ENCODE measurements at places on chromosomes 11 and 22.

- DNase-seq, result no peak
Measured at GRCh38 chr11:92266806-92267205, 42.2 kb downstream of the FAT3 start.

GRCh38 chr11:17719028-17719937 is at the start of gene MYOD1:
TSS of gene MYOD1 (plus strand) at chr11:17719571. CDS start at chr11:17719783, 212 bp downstream.
- no peak for DNase-seq

GRCh38 chr22:46337870-46338269 is 2.4 kb downstream of the TRMU start:
- no peak for DNase-seq

DNA sequence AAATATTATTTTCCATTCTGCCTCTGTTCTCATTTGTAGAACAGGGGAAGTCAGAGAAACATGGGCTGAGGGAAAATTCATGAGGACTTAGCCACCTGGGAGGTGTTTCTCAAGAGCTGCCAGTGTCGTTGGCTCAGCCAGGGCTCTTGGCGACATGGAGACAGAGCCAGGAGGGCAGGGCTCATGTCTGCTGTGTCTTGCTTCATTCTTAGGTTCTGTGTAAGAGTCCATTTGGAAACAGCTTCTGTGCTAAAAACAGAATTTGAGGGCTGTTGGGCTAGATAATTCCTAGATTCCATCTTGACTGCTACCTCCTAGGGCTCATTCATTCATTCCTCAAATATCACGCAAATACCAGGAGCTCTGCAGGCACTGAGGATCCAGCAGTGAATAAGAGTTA is 15.1 kb upstream of the MRGPRX2 start:
- DNase-seq, result no peak

DNA sequence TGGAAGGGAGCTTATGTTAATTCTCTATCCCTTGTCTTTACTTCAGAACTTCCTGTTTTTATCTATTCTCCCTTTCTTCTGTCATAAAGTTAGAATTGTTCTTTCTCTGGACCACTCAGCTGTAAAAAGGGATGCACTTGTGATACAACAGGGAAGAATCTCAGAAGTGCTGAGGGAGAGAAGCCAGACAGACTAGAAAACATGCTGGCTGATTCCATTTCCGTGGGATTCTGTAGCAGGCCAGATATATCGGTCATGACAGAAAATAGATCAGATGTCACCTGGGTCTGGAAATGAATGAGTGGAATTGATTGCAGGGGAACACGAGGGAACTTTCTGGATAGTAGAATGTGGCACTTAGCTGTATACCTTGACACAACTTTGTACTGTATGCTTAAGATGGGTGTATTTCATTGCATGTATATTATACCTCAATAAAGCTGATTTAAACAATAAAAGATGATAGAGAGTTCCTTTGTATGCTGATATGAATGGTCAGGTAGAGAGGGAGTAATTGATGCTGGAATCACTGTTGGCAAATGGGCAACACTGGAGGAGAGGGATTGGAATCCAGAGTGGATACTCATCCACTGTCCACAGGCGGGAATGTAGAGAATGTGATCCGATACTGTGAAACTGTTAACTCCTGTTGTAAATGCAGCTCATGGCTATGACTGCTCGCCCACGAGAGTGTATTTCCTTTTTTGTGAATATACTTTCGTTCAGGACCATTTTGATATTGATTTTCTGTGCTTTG is 59.6 kb downstream of the ATXN10 start:
- no peak for DNase-seq

DNA sequence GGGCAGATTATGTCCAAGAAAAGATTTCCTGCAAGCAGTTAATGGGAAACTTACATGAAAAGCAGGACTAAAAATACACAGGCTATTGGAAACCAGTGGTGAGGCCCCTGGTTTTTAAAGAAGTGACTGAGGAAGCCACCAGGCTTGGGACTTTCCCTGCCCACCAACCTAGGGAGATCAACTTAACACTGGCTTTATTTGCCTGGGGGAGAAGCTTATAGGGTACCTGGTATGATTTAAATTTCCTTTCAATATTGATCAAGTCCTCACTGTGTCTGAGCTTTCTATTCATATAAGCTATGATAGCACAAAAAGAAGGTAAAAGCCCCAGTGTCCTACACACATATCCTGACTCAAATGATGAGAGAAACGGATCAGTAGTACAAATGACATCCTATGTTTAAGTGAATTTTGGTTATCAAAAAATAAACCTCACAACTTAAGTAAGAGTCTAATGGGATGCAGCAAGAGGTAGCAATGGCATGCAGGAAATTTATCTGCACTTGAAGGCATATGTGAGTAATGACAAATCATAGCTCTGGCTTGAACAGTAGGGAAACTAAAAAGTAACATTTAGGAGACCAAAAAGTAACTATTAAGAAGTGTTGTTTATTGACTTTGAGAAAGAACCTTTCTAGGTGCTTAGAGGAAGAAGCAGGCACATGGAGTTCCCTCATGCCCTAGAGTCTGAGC is 85.3 kb downstream of the GAB2 start:
- DNase-seq, result peak; percentile 48

DNA sequence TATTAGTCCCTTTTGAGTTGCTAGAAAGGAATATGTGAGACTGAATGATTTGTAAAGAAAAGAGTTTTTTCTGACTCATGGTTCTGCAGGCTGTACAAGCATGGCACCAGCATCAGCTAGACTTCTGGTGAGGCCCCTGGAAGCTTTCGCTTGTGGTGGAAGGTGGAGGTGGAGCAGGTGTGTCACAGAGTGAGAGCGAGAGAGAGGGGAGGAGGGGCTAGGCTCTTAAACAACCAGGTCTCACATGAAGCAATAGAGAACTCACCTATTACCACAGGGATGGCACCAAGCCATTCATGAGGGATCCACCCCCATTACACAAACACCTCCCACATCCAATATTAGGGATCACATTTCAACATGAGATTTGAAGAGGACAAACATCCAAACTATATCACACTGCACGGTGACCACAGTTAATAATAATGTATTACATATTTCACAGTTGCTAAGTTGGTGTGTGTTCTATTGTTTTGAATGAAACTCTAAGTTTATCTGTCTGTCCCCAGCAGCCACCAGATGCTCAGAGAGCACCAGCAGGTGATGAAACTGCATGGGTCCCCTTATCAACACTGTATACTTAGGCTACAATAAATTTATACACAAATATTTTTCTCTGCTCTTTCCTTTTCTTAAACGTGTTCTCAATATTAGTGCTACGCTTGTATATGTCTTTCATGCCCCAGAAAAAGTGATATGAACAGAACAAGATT is 14.1 kb downstream of the ZFP91 start:
- no peak for DNase-seq

DNA sequence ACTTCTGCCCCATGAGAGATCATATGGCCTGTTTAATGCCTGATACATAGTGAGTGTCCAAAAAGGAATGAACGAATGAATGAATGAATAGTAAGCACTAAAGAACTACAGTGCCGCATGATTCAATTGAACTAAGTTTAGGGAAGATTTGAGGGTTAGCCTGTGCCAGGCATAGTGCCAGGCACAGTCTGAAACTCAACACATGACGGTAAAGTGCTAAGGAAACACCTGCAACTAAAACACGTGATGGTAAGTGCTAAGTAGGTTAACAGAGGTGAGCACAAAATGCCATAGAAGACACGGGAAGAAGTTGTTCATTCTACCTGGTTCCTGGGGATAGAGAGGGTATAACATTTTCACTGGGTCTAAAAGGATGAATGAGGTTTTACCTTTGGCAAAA is 93.5 kb upstream of the DBX1 start:
- no peak for DNase-seq

DNA sequence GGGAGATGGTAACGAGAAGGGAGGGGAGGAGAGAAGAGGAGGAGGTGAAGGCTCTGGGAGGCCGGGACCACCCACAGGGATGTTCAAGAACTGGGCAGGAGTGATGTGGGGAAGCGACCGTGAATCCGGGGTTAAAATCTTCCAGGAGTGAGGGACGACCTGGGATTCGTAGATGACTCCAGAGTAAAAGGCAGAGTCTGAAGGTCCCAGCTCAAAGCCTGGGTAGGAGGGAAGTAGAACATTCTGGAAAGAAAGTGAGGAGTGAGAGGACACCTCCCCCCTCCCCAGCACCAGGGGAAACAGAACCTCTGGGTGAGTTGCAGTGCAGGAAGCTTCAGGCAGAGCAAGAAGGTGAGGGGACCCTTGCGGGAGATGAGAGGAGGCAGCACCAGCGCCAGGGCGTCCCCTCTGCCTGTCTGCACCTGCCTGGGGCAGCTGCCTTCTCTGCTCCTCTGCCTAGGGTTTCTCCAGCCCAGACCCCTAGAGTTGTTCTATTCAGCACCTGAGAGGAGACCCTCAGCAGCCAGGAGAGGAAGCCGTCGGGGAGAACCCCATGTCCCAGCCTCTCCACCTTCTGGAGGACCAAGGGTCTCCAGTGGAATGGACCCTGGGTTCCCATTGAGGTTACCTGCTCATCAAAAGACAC is 49.7 kb downstream of the LINC01488 start:
- DNase-seq, result no peak

DNA sequence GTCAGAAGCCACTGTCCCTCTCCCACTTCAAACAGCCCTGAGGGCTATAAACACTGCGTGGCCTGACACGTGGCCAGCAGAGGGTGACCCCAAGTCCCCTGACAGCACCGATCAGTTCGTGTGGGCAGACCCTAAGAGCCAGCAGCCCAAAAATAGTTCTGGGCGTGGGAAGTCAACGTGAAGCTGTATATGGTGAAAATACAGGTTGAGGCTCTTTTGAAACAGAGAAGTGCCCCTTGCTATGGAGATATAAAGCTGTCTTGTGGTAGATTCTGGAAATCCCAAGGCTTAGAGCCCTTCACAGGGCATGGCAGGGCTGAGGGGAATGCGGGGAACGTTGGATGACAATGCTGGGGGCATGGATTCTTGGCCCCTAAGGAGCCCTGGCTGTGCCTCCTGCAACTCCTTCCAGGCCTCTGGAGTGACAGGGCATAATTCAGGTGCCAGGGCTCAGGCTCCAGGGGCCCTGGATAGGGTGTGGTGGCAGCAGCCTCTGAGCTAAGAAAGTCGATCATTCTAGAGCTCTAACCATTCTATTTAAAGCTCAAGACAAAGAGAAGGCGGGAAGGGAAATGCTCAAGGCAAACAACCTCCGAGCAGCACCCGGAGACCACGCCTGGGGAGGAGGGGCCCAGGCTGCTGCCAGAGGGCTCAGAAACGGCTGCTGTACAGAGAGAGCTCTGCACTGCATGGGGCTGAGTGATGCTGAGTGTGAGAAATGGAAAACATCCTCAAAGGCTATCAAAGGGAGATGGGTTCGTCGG is 60.4 kb upstream of the CD5 start:
- DNase-seq, result no peak

DNA sequence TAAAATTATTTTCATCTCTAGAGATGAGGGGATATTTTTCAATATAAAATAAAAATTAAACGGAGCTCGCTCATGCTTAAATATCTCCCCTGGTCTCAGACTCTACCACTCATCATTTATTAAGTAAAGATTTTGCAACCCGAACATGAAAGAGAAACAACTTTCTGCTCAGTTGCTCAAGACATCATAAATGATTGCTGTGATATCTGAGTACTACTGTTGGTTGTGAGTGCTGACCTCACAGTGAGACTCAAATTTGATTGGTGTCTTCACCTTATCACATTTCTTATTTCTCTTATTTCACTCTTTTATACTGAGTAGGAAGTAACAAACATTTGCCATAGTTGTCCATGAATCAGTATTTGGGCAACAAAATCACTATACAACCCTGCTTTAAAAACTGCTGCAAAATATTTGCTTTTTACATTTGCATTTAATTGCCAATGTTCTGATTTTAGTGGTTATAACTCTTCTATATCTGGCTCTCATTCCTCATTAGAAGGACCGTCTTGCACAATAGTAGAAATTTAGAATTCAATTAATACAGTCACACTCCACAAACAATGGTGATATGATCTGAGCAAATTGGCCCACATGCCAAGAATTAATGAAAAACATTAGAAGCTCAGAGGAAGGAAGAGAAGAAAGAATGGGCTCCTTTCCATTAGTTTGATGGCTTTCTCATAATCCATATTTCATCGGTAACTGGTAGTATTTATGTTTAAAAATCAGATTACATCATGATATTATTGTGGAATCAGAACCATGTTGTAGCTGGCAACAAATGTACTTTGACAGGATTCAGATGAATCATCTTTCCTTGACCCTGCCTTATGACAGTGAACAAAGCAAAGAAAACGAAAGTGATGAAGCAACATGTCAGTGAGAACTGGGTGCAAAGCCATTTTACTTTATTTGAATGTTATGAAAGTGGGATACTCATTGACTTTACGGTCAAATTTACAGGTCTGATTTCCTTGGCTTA is 973.6 kb upstream of the TENM4 start:
- no peak for DNase-seq

DNA sequence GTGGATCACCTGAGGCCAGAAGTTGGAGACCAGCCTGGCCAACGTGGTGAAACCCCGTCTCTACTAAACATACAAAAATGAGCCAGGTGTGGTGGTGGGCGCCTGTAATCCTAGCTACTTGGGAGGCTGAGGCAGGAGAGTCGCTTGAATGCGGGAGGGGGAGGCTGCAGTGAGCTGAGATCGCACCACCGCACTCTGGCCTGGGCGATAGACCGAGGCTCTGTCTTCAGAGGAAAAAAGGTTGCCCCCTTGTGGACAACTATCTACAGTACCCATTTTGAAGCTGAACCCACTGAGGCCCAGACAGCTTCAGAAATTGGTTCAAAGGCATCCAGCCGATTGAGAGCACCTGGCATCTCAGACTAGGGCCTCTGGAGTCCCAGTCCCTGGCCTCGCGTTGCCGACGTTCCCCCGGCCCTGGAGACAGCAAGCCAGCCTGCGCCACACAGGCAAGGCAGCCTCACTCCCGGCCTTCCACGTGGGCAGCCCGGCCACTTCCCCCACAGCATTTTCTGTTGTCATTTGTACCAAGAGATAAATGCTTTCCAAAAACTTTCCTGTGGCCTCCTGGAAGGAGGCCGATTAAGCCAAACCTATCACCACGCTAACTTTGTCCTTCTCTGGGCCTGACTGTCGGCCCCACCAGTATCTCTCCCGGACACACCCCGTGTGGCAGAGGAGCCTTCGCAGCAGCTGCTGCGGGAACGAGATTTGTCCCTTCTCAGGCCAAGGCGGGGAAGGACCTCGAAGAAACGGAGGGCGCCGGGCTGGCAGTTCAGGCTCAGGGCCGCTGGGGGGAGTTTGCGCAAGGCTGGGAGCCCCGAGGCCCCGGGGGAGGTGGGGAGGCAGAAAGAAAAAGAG is 82.8 kb downstream of the FLI1 start:
- peak; percentile 52 for DNase-seq

- peak; percentile 66 for DNase-seq
Measured at GRCh38 chr11:61256710-61257482, 15.9 kb downstream of the PGA5 start.

DNA sequence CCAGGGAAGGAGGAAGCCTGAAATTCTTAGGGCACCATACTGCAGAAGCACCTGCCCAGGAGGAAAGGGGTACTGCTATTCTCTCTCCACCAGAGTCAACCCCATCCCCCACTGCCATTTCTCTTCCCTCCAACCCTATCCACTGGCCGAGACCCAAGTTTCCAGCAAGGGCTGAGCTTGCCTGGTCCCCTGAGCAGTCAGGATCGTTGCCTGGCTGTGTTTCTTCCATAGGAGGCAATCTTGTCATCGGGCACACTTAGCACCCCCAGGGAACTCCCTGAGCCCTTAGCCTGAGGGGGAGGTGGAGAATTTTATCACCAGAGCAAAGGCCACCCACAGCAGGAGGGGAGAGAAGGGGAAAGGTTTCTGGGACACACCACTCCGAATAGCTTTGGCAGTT is 115.8 kb upstream of the NECTIN1 start:
- no peak for DNase-seq

All from suppressor macrophage treated with lipopolysaccharide for 4 hours (primary cell).